ENCODE measurements at places on chromosomes 12 and 14.
A peak's percentile ranks its signal among the peaks of the same experiment; 100 is the strongest.

DNA sequence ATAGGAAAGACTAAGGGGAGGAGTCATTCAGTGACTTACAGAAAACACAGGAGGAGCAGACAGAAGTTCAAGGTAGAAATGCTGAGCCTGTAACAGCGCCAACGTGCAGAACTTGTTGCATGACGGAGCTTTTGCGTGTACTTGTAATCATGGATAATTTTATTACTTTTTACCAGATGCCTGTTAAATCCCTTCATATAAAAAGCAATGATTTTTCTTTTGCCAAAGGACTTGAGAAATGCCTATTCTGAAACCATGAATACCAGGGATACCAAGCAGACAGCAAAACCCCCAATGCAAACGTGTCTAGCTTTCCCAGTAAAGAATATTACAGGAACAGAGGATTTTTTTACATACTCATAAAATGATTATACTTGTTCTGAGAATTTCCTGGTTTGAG lies 163.6 kb upstream of the GSC start:
- DNase-seq = no peak

- DNase-seq = peak; percentile 87
Measured at GRCh38 chr12:4276524-4277204, 3.1 kb downstream of the CCND2 start.

DNA sequence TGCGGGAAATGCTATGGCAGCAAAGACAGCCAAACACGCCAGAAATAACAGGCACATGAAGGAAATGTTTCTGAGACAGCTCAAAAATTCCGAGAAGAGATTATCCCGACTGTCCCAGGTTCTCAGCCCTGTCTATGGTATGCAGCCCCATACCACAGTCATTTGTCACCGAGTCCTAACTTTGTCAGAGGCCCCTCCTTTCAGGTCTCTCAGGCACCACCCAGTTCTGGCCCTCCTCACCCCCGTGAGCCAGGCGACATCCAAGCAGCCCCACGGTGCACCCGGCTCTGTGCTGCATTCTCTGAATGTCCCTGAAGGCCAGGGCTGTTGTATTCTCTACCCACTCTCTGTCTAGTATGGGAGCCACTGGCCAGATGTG lies 24.0 kb downstream of the SSH1 start:
- no peak for DNase-seq

DNA sequence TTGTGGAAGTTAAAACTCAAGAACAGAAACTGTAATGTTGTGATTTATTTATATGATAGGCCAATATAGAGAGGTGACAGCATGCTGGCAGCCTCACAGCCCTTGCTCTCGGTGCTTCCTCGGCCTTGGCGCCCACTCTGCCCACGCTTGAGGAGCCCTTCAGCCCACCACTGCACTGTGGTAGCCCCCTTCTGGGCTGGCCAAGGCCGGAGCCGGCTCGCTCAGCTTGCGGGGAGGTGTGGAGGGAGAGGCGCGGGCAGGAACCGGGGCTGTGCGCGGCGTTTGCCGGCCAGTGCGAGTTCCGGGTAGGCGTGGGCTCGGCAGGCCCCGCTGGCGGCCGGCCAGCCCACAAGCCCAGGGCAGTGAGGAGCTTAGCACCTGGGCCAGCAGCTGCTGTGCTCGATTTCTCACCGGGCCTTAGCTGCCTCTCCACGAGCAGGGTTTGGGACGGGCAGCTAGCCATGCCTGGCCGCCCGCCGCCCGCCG lies 65.8 kb upstream of the SLC8A3 start:
- peak; percentile 5 for DNase-seq

DNA sequence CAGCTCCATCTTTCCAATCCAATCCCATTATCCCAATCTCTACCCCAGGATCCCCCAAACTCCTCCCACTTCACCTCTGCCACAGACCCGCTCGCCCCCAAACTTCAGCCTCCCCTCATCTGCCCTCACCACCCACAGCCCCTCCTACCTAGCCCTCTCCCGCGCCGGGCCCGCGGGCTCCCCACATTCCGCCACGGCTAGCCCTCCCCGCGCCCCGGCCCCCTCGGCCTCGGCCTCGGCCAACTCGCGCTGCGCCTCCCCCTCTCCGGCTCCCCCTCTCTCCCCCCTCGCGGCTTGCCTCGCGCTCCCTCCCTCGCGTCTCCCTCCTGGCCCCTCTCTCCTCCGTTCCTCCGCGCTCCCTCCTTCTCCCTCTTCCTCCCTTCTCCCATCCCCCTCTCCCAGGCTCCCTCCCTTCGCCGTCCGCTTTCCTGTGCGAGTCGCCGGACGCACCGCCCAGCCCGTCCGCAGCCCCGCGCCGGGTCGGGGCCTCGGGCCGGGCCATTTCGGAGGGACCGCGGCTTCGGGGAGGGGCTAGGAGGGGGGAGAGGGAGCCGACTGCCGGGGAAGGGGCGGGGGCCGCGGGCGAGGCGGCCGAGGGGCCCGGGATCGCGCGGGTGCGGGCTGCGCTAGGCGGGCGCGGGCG lies at the start of gene ATN1:
TSS of gene ATN1 (plus strand) at position 581 of the 643 bp plus-strand sequence. CDS start 6,043 bp downstream, outside the sequence.
- peak; percentile 52 for DNase-seq

- no peak for DNase-seq
Measured at GRCh38 chr12:100579844-100580243, 6.4 kb downstream of the GAS2L3 start.

DNA sequence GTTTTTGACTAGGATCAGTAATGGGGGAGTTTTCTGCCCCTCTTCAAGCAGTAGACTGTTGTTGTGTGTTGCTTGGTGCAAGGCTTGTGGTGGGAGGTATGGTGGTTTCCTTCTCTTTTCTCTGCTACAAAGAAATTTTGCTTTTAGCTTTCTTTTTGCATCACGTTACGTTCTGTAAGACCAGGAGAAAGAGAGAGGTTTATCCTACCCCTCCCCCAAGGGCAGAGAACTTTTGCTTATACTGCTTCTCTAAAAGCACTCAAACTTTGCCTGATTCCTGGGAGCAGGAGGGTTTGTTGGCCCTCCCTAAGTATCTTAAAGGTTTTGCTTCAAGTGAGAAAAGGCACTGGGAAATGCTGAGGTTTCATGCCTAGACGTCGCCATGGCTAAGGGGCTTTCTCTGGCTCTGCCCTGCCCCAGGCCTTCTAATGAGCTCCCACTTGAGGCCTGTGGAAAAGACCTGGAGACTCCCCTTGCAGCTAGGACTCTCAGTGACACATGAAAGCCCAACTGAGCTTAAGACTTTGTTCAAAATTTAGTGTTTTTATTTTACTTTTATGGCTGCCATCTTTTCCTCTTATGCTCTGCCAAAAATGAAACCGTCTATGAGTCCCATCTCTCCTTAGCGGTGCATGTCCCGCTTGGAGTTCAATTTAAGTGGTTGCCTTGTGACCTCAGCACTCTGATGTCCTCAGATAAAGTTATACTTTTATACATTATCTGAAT lies 49.2 kb downstream of the EIF2S3B start:
- DNase-seq = no peak

GRCh38 chr12:91555436-91556415 lies 373.1 kb upstream of the DCN start:
- DNase-seq = no peak

DNA sequence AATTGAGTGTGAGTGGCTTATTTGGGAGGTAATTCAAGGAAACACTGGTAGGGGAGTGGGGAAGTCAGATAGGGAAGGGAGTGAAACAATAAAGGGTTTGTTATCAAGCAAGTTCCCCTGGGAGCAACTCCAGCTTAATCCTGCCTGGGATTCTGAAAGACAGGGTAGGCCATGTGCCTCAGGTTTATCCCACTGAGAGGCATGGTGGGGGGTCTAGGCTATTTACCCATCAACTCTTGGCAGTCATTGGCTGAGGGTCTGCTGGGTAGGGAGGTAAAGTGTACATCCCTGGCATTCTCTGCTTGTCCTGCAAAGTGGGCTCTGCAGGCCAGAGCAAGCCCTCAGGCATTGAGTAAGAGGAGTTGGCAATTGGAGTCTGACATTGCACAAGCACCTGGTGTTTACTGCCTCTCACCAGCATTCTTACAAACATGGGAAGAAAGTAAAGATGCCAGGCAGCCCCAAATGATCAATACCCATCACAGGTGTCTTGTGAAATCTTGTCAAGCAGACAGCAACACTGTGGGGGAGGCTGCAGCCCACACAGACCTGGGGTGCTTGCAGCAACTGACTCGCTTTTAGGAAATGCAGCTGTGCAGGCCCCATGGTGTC lies 169.3 kb downstream of the KTN1 start:
- DNase-seq = no peak

GRCh38 chr12:59646636-59647035 lies 50.8 kb downstream of the SLC16A7 start:
- DNase-seq = no peak

GRCh38 chr12:94318181-94318580 lies 141.5 kb downstream of the CEP83 start:
- DNase-seq = no peak

- no peak for DNase-seq
Measured at GRCh38 chr12:45658020-45658419, 71.5 kb upstream of the ARID2 start.

All from activated naive CD8-positive, alpha-beta T cell treated with anti-CD3 and anti-CD28 coated beads, Interleukin-2, amount 50 U/mL, for 24 hours (primary cell).